Smooth muscle cell of the umbilical artery (primary cell): ENCODE measurements at places on chromosomes 3 and 15. TPM values are rescaled to one million over a fixed set of nuclear protein-coding genes. Genes with fewer than 3 reads are reported as not detected.

SLC6A1 gene
- under 0.01 and 0.05 TPM in 2 replicates for total RNA-seq

NFKBIZ gene
- total RNA-seq = 71.6 and 129 TPM in 2 replicates

UNC45A gene
- 81.4 and 106 TPM in 2 replicates for total RNA-seq

GOLGA6L24 gene
- not detected in 2 replicates for total RNA-seq

ROBO2 gene
- 2.4 and 2.8 TPM in 2 replicates for total RNA-seq

SPTSSB gene
- total RNA-seq = not detected in 2 replicates

SLC12A6 gene
- 12.3 and 12.8 TPM in 2 replicates for total RNA-seq

ITIH1 gene
- total RNA-seq = not detected in 2 replicates

ADCY5 gene
- total RNA-seq = 1.3 and 2.1 TPM in 2 replicates

CADPS gene
- total RNA-seq = 16.9 and 57.3 TPM in 2 replicates

TMC3 gene
- total RNA-seq = not detected in 2 replicates

PDZRN3 gene
- 12.3 and 114 TPM in 2 replicates for total RNA-seq

SLC24A5 gene
- not detected in 2 replicates for total RNA-seq

ZPLD1 gene
- total RNA-seq = 0.42 and 0.59 TPM in 2 replicates

SLC9C1 gene
- total RNA-seq = 0.30 and 0.37 TPM in 2 replicates

TMCO5A gene
- total RNA-seq = not detected in 2 replicates

BCL2A1 gene
- 2.1 and 2.2 TPM in 2 replicates for total RNA-seq

TEX55 gene
- not detected in 2 replicates for total RNA-seq

CFAP91 gene
- total RNA-seq = 1.8 TPM in 1 of 2 replicates, not detected in the other

SLC51A gene
- not detected in 2 replicates for total RNA-seq
